Stimulated activated CD8-positive, alpha-beta memory T cell treated with anti-CD3 and anti-CD28 coated beads, Interleukin-15, amount 100 ng/mL, for 1 hour (primary cell): ENCODE measurements at places on chromosomes 4 and X.

DNA sequence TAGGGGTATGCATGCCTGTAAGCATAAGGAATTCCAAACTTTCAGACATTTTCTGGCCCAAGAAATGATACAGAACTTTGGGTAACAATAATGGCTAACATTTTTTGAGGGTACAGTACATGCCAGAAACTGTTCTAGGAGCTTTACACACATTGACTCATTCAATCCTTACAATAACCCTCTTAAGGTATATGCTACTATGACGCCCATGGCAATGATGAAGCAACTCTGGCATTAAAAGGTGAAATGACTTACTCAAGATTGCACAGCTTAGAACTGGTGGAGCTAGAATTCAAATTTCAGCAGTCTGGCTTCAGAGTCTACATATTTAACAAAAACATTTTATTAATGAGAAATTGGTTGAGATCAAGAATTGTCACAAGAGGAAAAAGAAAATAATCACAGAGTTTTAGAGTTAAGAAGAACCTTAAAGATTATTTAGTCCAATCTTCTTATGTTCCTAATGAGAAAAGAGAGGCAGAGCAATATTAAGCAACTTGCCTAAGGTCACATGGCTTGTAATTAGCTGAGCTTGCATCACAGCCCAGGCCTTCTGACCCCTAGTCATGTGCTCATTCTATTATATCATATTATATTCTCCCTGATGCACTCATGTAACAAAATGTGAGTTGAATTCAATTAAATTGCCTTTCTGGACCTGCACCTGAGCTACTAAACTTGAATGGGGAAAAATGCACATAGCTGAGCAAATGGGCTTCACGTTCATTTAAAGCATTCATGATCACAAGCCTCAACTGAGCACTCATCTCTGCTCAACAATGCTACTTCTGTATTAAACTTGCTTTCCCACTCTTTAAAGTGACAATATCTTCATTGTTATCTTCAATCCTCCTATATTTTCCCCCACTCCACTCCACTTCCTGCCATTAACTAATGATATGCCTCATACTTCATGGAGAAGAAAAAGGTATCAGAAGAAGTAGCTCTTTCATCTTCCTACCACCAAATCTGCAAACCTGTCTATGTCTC, 73.2 kb downstream of the ENOX2 start:
- no peak for DNase-seq

- no peak for DNase-seq
Observed at GRCh38 chr4:88297725-88298454, 13.5 kb upstream of the PPM1K start.

DNA sequence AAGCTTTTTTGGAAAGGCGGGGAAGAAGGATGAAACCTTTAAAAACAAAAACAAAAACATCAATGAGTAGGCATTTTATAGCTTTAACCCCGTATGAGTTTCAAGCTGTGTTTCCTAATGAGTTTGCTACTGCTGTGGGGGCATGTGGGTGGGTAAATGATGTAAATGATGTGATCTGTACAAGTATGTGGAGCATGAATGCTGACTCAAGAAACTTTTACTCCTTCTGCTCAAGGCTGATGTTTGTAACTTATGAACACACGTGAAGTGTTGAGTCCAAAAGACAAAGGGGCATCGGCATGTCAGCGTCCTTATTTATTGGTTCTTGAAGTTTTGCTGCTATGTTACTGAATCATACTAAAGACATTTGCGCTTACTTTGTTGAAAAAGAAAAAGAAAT, 76.9 kb downstream of the CLCN4 start:
- no peak for DNase-seq

DNA sequence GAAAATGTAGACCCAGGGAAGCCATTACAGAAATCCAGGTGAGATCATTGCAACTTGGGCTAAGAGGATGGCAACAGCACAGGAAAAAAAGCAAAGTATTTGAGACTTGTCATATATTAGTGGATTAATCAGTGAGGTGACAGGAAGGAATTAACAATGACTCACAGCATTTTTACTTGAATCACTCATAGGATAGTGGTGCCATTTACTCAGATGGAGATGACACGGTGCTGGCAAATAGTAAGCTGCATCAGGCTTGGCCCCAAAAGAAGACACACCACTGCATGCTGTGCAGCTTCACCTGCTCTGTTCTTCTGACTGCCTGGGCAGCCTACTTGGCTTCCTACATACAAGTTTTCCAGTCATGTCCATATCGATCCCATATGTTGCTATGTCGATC, 144.8 kb downstream of the FRYL start:
- DNase-seq: no peak

GRCh38 chr4:94913316-94913715, 155.6 kb downstream of the BMPR1B start:
- DNase-seq: no peak

DNA sequence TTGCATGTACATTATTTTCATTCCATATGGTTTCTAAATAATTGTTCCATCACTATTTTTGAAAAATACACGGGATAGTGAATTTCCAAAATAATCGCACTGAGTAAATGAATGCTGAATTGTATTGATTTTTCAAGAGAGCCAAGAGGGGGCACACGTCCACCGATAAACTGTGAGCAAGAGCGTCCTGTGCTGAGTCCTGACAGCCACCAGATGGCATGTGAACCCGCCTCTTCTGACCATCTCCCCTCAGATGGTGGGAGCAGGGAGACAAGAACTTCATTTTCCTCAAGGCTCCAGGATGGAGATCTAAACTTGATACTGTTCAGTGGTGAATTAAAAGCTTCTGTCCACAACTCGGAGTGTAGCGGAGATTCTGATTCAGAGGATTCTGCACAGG, 30.6 kb upstream of the IL9R start:
- no peak for DNase-seq

DNA sequence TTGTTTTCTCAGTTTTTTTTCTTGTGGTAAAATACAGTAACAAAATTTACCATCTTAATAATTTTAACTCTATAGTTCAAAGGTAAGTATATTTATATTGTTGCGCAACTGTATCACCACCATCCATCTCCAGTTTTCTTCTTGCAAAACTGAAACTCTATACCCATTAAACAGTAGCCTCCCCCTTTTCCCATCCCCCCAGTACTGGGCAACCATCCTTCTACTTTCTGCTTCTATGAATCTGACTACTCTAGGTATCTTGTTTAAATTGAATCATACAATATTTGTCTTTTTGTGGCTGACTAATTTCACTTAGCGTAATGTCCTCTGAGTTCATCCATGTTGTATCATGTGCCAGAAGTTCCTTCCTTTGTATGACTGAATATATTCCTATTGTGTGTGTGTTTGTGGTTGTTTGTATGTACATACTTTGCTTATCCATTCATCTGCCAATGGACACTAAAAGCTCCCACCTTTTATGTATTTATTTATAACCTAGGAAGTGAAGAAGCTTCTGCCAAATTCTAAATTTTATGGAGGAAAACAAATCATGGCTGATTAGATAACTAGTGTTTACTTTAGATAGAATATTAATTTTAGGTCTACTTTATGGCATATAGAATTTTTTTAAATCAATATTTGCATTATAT, 10.0 kb downstream of the ABHD18 start:
- no peak for DNase-seq

- no peak for DNase-seq
Observed at GRCh38 chr4:140888054-140888453, 131.9 kb upstream of the TBC1D9 start.

GRCh38 chr4:58477950-58478349, 1367.8 kb upstream of the IGFBP7 start:
- no peak for DNase-seq

- no peak for DNase-seq
Observed at GRCh38 chr4:7103607-7104365, 35.9 kb upstream of the GRPEL1 start.

DNA sequence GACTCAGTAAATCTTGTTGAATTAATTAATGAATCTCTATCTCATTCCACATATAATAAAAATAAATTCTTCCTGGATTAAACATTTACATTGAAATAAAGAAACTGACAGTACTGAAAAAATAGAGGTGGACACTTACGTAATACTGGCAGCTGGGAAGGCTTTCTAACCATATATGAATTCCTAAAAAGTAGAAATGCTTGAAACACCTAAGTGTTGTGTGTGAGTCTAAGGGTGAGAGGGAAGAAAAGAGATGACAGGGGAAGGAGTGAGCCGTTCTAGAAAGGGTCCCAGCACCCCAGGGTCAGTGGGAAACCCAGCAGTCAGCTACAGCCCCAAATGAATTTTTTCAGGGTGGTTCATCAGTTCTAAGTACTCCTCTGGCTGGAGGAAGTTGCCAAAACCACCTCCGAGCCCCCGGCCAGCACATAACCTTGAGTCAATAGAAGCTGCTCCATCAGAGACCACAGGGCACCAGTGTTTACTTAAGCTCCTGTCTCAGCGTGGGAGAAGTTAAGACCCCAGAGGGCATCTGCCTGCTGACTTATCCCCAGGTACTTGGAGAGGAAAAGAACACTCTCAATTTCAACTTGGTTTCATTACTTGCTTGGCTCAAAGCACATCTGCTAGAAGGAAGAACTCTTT, 18.3 kb downstream of the GAB3 start:
- no peak for DNase-seq

GRCh38 chr4:66906314-66906713, 639.0 kb downstream of the CENPC start:
- no peak for DNase-seq

- DNase-seq: no peak
Observed at GRCh38 chr4:120865985-120866384, 56.5 kb downstream of the PRDM5 start.

GRCh38 chr4:4762909-4763821, 96.3 kb upstream of the MSX1 start:
- no peak for DNase-seq

DNA sequence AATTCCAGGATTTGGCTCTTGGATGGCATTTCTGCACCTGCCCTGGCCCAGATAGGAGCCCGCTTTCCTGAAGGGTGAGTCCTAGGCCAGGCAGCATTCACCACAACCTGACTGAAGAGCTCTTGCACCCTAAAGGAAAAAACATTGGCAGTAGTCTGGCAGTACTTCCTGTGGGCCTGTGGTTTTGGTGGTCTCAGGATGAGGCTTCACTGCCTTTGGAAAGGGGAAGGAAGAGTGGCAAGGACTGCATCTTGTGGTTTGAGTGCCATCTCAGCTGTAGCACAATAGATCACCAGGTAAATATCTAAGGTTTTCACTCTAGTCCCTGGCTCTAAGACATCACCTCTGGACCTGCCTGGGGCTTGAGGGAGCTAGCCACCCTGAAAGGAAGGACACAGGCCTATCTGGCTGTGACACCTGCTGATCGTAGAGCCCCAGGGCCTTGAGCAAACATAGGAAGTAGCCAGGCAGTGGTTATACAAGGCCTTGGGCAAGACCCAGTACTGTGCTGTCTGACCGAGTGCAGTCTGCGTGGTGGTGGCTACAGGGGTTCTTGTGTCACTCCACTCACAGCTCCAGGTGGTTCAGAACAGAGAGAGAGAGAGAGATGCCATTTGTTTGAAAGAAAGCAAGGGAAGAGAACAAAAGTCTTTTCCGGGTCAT, 28.5 kb upstream of the PRRG1 start:
- DNase-seq: no peak

DNA sequence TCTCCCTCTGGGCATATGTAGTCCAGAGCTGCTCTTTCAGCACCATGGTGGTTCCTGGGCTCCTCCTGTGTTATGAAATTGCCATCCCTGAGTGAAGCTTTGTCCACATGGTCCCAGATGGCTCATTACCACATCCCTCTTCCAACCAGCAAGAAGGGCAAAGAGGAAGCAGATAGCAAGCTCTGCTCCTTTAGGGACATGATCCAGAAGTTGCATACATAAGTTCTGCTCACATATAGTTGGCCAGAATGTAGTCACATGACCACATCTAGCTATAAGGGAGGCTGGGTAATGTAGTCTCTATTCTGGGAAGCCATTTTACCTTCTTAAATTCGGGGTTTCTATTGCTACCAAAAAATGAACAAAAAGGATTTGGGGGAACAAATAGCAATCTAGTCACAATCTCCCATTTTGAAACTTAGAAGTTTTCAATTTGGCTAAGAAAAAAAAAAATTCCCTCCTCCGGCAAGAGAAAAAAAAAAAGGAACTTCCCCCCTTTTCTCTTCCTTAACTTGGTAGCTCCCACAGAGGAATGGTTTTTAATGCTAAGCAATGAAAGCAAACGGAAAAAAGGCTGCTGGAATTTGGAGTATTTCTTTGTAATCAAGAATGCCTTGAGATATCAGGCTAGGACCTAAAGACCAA, 88.2 kb upstream of the USP9X start:
- DNase-seq: no peak

- DNase-seq: no peak
Observed at GRCh38 chr4:141713771-141714445, 77.5 kb downstream of the IL15 start.

DNA sequence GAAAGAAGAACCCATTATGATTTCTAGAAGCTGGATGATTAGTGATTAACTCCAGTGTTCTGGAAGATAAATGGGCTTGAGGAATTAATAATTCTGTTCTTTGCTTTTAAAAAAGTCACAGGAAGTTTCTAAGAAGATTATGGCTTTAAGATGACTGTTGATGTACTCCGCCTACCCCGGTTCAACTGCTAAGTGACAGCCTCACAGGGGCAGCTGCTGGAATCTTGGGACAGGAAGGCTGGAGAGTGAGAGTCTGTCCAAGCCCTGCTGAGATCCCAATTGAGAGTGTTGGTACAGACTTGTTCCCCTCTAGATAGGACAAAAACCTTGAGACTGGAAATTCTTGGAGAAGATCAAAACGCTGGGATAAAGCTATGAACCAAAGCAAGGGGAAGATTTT, 37.3 kb downstream of the NPY1R start:
- no peak for DNase-seq

GRCh38 chr4:27490766-27491165, 630.1 kb downstream of the STIM2 start:
- DNase-seq: no peak

DNA sequence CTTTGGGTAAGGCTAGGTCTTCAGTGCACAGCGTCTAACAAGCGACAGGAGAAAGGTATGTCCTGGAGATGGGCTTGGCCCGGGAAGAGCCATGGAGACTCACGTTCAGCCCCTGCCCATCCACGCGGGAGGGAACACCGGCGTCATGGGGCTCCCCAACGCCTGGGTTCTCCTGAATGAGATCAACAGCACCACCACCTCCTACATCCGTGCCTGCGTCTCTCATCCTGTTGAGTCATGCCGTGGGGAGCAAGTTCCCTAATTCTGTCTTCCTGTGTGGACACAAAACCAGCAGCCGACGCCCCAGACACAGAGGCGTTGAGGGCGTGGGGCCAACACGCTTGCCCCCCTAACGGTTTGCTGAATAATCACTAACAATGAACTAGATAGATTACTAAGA, 20.1 kb upstream of the IL3RA start:
- DNase-seq: no peak

DNA sequence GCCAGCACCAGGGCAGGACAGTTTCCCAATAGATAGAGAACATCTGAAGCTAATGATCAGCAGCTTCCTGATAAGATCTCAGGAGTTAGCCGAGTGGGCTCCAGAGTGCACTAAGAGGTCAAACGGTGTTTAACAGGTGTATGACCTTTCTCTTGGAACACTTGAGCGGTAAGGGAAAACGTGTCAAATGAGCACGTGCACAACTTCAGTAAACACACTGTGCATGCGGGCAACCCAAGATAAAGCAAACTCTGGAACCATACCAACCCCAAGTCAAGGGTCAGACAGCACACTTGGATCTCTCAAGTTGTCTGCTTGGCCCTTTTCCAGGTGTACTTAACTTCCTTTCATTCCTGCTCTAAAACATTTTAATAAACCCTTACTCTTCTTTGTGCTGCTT, 1941.5 kb upstream of the PCDH10 start:
- DNase-seq: no peak
